ENCODE measurements at places on chromosomes 6 and 20.

GRCh38 chr6:27451660-27452390, 21.1 kb downstream of the ZNF184 start:
- DNase-seq: no peak

DNA sequence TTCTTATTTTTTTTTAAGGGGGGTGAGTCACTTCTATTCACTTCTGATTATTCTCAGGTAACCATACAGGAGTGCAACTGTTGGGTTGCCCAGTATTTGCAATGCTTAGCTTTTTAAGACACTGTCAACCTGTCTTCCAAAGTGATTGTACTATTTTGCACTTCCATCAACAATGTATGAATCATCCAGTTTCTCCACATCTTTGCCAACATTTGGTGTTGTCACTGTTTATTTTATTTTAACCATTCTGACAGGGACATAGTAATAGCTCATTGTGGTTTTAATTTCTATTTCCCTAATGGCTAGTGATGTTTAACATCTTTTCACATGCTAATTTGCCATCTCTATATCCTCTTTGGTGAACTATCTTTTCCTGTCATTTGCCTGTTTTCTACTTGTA, 1.4 kb upstream of the SLC13A3 start:
- DNase-seq: no peak

GRCh38 chr20:63957690-63958441, 1.6 kb upstream of the UCKL1 start:
- no peak for DNase-seq

- DNase-seq: no peak
These were observed 9.3 kb downstream of the PKHD1 start for GRCh38 chr6:52077961-52078625.

- DNase-seq: no peak
These were observed 100.8 kb downstream of the GMPR start for GRCh38 chr6:16339265-16339587.

DNA sequence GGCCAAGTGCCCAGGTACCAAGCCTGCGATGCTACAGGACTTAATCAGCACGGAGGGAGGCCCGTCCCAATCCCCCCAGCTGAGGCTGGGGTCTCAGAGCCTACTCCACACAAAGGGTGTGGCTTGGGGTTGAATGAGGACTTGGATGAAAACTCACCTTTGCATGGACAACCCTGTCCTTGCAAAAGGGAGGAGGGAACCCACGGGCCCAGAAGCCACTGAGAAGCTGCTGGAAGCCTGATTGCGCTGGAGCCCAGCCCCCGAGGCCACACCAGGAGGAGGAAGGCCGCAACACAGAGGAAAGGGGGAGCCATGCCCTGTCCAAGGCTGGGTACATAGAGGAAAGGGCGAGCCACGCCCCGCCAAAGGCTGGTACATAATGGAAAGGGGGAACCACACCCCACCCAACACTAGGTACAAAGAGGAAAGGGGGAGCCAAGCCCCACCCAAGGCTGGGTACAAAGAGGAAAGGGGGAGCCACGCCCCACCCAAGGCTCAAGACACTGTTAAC, 158.8 kb downstream of the DLL1 start:
- DNase-seq: no peak

DNA sequence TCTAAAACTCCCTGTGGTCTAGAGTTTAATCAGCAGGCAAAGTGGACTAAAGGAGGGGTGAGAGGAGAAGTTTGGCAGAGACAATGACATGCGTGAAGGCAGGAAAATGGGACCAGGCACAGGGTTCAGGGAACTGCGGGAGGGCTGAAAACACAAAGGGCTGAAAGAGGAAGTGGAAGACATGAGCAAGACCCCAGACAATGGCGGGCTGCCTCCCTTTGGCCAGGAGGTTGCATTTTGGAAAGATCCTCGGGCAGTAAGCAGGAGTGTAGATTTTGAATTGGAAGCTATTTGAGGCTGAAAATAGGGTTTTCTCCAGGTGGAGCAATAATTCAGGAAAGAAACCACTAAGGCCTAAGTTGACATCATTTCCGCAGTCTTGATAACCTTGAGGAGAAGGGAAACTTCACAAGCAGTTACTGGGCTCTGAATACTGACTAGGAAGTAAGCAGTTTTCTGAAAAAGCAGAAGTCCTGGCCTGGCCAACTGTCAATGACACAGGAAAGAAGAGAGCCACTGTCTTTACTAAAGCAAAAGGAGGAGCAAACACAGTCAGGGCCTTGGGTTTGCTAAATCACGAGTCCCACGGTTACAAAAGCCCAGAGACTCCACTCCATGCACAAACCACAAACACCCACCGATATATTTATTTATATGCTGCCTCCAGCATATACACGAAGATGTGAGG, 3.4 kb downstream of the LY86 start:
- DNase-seq: no peak

DNA sequence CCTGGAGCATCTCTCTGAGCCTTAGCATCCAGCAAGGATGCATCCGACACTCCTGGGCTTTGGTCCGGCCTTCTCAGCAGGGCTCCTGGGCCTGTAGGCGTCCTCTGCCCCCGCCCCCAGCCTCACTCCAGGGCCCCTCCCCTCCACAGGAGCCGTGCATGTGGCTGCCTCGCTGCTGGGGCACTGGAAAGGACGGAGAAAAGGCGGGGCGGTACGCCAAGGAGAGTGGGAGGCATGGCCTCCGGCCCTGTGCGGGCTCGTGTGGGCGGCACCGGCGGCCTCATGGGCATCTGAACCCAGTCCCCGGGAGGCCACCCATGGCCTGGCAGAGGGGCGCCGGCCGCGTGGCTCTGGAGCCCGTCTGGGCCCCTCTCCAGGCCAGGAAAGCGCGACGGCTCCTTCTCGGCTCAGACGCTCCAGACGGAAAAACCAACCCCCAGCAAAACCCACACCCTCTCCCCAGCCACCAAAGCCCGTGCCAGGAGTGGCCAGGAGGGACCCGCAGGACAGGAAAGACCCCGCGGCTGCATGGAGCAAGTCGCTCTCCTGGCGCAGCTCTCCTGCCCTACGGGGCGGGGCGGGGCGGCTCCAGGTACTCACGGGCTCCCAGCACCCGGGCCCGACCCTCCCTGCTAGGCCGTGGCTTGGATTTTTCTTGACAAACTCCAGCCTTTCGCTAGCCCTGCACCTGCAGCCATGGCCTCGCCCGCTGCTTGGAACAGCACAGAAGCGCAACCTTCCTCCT, 419.9 kb downstream of the QKI start:
- no peak for DNase-seq

- no peak for DNase-seq
These were observed 80.8 kb downstream of the SCAF8 start for GRCh38 chr6:154814063-154814462.

- DNase-seq: no peak
These were observed 36.0 kb downstream of the TAF8 start for GRCh38 chr6:42086046-42087035.

DNA sequence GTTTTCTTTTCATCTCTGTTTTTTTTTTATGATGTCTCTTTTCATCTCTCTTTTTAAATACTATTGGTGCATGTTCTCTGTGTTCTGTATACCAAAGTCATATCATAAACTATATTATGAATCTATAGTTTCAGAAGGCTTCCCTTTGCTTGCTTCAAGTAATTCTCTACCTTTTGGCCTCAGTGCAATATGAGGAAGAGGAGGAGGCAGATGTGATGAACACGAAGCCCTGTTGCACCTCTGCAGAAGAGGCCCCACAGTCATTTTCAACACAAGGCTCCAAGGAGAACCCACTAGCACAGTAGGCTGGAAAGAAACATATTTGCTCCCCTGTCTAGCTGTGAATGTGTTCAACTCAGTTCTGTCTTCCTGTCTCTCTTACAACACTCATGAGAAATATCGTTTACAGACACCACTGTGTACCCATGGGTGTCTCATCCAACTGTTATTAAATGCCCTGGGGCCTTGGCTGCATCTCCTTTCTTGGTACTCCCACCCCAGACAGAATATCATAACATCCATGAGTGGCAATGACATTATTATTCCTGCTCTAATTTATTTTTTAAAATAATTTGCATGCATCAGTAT, 122.6 kb upstream of the SHLD1 start:
- no peak for DNase-seq

DNA sequence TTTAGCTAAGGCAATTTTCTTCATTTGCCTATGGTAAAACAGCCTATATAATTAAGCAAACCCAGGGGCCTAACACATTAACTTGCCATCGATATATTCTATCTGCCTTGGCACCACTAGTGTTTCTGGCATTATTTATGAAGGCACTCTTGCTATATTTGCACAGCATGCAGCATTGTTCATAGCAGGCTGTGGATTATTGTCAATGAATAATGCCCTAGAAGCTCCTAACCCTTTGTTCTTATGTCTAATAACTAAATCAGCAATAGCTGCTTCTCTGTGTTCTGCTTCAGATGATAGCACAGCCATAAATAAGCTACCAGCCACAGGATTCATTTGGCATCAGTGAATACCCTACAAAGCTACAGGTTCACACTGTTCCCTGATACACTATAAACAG, 254.8 kb upstream of the STXBP5 start:
- DNase-seq: no peak

DNA sequence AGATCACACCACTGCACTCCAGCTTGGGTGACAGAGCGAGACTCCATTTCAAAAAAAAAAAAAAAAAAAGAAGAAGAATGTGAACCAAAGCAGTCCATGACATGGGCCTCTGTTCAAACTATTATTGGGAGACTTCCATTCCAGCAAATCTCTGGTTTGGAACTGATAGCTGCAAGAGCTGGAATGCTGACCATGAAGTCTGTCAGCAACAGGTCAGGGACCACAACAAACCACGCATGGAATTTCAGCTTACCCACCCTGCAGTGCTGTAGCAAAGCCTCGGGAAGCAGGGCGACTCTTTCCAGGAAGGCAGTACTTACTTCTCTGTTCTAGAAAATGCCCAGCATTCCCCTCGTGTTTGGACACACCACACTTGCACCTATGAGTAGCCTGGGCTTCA, 34.1 kb upstream of the TBC1D7 start:
- no peak for DNase-seq

- no peak for DNase-seq
These were observed 82.5 kb upstream of the CCDC28A start for GRCh38 chr6:138690975-138691594.

DNA sequence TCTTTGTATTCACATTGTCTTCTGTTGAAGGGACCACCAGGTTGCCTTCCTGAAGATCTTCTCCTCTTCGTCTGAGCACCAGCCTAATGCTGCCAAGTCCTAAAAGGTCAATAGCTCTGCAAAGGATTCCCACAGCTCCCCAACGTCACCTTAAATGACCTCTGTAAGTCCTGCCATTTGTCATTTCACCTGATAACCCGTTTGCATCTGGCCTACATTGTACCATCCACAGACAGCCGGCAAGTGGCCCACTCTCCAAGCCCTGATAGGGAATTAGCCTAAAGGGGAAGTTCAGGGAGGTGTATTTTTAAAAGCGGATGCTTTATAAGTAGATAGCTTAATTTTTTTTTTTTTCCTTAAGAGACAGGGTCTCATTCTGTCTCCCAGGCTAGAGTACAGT, 127.8 kb downstream of the ZMYND8 start:
- DNase-seq: no peak

- DNase-seq: no peak
These were observed 78.4 kb downstream of the GMPR start for GRCh38 chr6:16316741-16317251.
